ENCODE measurements at places on chromosomes 16 and 17. TPM values are rescaled to one million over a fixed set of nuclear protein-coding genes. Genes with fewer than 3 reads are reported as not detected.

IL17C gene
- total RNA-seq, result not detected

SEC14L1 gene
- total RNA-seq, result 56.6 TPM

KRT12 gene
- total RNA-seq, result not detected

FAM171A2 gene
- 4.5 TPM for total RNA-seq

COG4 gene
- total RNA-seq, result 76.0 TPM

FUS gene
- total RNA-seq, result 38.8 TPM

SLFN11 gene
- 113 TPM for total RNA-seq

KSR1 gene
- 30.8 TPM for total RNA-seq

EZH1 gene
- 20.6 TPM for total RNA-seq

ATP2A3 gene
- 2.4 TPM for total RNA-seq

NXPH3 gene
- 2.9 TPM for total RNA-seq

GRAP gene
- total RNA-seq, result 0.13 TPM

CTRB1 gene
- total RNA-seq, result not detected

NUPR1 gene
- 25.6 TPM for total RNA-seq

BICDL2 gene
- total RNA-seq, result 0.40 TPM

KRTAP9-2 gene
- not detected for total RNA-seq

CHST5 gene
- total RNA-seq, result not detected

DRC7 gene
- 0.07 TPM for total RNA-seq

CLEC10A gene
- total RNA-seq, result not detected

ZFHX3 gene
- 15.2 TPM for total RNA-seq

ZNHIT3 gene
- 16.7 TPM for total RNA-seq

TP53TG3E gene
- not detected for total RNA-seq

SSTR5 gene
- not detected for total RNA-seq

ALOX12B gene
- not detected for total RNA-seq

SMIM5 gene
- not detected for total RNA-seq

EVI2B gene
- 0.07 TPM for total RNA-seq

TEKT1 gene
- not detected for total RNA-seq

OTOP2 gene
- total RNA-seq, result not detected

RPL38 gene
- total RNA-seq, result 1,229 TPM

TUFM gene
- total RNA-seq, result 82.1 TPM

C16orf78 gene
- not detected for total RNA-seq

MT2A gene
- total RNA-seq, result 183 TPM

HP gene
- 0.20 TPM for total RNA-seq

KRTAP4-4 gene
- not detected for total RNA-seq

KCNJ18 gene
- total RNA-seq, result not detected

ACE gene
- 3.5 TPM for total RNA-seq

ASPSCR1 gene
- 19.7 TPM for total RNA-seq

LITAFD gene
- not detected for total RNA-seq

SOX9 gene
- 9.2 TPM for total RNA-seq

RHOT1 gene
- total RNA-seq, result 54.9 TPM

KCNH4 gene
- not detected for total RNA-seq

MPG gene
- 130 TPM for total RNA-seq

Measured in smooth muscle cell of the pulmonary artery (primary cell).